ENCODE measurements at places on chromosomes 11 and 22.

DNA sequence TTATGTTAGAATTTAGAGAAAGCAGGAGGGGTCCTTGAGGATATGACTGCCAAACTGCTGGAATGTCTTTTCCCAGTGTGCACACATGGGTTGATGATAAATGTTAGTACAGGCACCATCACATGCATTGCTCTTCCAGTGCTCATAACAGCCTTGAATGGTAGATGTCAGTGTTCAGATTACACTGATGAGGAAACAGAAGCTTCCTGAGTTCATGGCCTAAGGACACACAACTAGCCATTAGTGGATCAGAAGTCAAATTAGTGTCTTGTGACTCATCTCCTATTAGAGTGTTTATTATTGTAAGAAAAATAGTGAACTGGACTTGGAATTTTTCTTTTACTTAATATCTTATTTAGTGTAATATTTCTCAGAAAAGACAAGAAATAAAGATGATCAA is 241.5 kb downstream of the DDX10 start:
- peak; percentile 80 for DNase-seq

DNA sequence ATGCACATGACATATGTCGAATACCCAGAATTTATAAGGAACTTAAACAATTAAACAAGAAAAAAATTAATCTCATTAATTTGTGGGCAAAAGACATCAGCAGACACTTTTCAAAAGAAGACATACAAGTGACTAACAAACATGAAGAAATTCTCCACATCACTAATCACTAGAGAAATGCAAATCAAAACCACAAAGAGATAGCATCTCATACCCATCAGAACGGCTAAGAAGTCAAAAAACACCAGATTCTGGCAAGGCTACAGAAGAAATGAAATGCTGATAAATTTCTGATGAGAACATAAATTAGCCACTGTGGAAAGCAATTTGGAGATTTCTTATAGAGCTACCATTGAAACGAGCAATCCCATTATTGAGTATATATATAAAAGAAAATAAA is 210.6 kb upstream of the LUZP2 start:
- no peak for DNase-seq

- no peak for DNase-seq
Measured at GRCh38 chr11:96412761-96413381, 23.1 kb downstream of the JRKL start.

- no peak for DNase-seq
Measured at GRCh38 chr11:73270855-73271477, 1.2 kb upstream of the P2RY6 start.

- no peak for DNase-seq
Measured at GRCh38 chr22:49115197-49115596, 712.5 kb downstream of the BRD1 start.

- peak; percentile 51 for DNase-seq
Measured at GRCh38 chr11:123197711-123198110, 2.7 kb upstream of the CLMP start.

DNA sequence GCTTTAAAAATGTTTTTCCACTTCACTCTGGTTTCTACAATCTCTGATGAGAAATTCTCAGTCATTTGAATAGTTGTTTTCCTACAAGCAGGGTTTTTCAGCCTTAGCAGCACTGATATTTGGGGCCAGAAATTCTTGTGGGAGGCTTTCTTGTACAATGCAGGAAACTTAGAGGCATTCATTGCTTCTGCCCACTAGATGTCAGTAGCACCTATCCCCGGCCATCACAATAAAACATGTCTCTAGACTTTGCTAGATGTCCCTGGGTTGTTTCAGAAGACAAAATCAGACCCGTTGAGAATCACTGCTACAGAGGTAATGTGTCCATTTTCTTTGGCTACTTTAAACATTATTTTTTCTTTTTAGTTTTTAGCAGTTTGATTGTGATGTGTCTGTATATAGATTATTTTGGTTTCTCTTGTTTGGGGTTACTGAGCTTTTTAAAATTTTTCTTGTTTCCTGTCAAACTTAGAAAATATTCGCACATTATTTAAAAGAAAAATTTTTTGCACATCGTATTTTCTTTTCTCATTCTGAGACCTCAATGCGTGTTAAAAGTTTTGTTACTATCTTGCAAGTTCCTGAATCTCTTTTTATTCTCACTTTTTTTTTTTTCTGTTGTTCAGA is 60.8 kb upstream of the CCDC179 start:
- DNase-seq, result peak; percentile 64

DNA sequence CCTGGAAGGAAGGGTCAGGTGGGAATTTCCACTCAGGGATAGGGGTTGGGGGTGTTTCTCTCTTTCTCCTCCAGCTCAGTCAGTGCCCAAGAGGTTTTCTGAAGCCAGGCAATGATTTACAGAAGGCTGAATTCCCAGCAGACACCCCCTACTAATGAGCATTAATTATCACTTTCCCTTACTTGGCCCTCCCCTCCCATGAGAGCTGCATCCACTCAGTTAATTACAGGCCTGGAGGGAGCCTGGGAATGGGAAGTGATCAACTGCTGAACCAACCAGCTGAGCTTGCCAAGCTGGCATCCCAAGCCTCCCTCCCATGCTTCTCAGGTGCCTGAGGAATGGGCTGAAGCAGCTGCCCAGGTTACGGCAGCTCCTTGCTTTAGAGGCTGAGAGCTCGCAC is 992 bp downstream of the LGALS12 start:
- no peak for DNase-seq

DNA sequence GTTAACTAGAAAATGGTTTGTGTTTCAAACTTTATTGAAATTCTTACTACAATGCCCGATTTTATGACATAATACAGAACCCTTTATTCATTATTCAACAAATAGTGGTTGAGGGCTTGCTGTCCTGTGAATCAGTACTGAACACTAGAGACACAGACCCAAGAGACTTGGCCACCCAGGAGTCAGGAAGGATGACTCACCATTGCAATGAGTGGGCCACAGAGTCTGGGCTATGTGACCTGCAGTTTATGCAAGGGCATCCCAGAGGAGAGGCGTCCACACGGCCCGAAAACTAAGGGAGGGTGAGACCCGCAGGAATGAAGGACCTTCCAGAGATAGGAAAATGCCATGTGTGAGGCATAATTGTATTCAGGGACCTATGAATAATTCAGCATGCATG is 143.8 kb upstream of the DDI1 start:
- DNase-seq, result peak; percentile 94

DNA sequence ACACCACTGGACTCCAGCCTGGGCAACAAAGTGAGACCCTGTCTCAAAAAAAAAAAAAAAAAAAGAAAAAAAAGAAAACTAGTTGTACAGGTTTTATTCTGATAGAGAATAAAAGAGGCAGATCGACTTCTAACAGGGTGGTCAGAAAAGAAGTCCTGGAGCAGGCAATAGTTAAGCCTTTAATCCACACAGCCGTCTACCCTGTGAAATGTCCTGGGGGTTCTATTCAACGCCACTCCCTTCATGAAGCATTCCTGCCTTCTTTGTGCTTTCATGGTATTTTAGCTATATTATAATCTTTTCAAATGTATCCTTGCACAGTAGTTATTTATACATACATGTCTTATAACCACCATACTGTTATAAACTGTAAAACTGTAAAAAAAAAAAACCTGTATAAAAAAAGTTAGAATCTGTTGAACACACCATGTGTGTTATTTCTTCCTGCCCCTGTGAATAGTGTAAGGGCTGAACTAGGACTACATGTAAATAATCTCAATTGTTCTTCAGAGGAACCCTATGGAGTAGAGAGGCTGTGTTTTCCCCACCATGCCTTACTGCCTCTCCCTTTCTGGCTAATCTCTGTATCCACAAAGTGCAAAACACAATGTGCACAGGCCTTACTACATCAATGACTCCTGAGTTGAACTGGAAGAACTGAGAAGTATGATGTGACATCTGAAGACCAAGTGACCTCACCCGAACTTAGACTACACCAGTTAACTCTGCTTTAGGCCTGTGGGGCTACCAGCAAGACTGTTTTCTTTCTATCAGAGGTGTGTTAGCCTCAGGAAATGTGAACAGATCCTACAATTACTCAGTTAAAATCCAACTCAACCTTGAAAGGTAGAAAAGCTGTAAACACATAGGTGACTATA is 25.3 kb downstream of the PRCP start:
- DNase-seq, result no peak

DNA sequence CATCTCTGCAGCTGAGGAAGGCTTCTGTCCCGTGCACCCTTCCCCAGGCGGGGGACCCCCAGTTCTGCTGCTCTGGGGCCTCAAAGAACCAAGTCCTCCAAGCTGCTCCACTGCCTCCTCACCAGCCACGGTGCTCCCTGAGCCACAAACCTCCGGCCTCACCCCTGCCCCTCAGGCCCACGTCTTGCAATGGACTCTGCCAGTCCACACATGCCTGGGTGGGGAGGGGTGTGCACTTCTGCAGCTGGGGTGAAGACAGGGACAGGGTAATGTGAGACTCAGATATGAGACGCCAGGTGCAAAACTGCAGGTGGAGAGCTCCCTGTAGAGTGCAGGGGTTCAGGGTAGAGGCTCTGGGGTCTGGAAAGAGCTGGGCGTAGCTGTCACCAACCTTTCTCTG is 3.2 kb upstream of the PTDSS2 start:
- DNase-seq, result no peak

DNA sequence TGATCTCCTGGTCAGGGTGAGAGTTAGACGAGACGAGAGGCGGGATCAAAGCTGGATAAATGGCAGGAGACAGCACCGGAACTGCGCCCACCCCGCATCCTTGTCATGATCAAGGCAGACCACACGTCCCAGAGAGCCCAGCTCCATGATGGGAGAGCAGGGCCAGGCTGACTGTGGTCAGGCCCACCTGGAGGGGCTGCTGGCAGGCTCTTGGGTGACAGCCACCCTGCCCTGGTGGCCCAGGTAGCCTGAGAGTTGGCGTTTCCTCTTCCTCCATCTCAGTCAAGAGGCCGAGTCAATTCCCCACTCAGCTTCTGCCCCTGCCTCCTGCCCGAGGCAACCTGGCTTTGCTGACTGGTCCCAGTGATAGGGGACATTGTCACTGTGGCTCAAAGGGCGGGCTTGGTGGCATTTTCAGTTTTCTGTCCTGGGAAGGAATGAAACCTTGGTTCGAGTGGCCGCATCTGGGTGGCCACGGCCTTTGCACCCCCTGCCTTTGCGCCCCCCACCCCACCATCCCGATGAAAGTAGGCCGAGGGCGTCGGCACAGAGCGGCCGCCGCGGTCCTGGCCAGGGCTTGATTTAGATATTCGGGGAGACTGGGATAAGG is 60.8 kb upstream of the PPARA start:
- no peak for DNase-seq

GRCh38 chr11:47449541-47449940 is 605 bp upstream of the RAPSN start:
- DNase-seq, result no peak

GRCh38 chr11:82701847-82702520 is 31.7 kb downstream of the FAM181B start:
- DNase-seq, result peak; percentile 36

GRCh38 chr11:44008088-44008501 is 39.7 kb upstream of the ACCSL start:
- DNase-seq, result peak; percentile 64

GRCh38 chr11:78022397-78023396 is at the start of gene KCTD14:
KCTD14 (minus strand) TSS chr11:78023276; CDS start chr11:78023249, 27 bp downstream.
- DNase-seq, result no peak

- peak; percentile 98 for DNase-seq
Measured at GRCh38 chr11:65150509-65151299, 16.4 kb upstream of the SYVN1 start.

DNA sequence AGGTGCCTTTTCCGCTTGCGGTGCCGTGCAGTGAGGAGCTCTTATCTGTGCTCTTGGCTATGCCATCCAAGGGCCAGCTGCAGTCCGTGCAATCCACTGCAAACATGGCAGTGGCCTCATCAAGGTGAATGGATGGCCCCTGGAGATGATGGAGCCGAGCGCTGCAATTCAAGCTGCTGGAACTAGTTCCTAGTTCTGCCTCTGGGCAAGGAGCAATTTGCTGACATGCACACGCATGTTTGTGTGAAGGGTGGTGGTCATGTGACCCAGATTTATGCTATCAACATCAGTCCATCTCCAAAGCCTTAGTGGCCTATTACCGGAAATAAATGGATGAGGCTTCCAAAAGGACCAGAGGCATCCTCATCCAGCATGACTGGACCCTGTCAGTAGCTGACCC is 3.1 kb upstream of the EHD1 start:
- no peak for DNase-seq

- no peak for DNase-seq
Measured at GRCh38 chr11:3201112-3201581, 17.5 kb downstream of the MRGPRG start.

- DNase-seq, result no peak
Measured at GRCh38 chr11:134261626-134262488, 8.5 kb downstream of the ACAD8 start.

GRCh38 chr11:12196308-12196707 is 85.9 kb downstream of the MICAL2 start:
- no peak for DNase-seq

GRCh38 chr11:119696378-119697222 is 32.4 kb downstream of the NECTIN1 start:
- DNase-seq, result no peak

GRCh38 chr11:2775083-2775625 is 75.4 kb upstream of the KCNQ1OT1 start:
- DNase-seq, result no peak

GRCh38 chr22:17578136-17578754 is 14.9 kb downstream of the SLC25A18 start:
- peak; percentile 57 for DNase-seq

DNA sequence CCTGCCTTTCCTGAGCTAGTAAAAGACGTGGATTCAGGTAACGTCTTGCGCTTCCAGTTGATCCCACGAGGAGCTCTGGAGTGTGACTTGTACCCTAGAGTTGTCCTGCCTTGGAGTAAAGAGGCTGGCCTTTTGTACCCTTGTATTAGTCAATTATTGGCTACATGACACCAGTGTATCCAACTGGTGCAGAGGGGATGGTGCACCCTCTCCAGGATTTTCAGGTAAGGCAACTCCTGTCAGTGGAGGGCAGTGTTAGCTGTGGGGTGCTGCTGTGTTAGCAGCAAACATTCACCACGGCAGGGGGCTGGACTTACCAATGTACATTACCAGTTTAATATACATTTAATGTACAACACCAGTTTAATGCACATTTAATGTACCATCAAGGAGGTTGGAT is 233.5 kb downstream of the MIAT start:
- DNase-seq, result no peak

GRCh38 chr22:33579448-33580093 is 340.7 kb downstream of the LARGE1 start:
- peak; percentile 50 for DNase-seq

DNA sequence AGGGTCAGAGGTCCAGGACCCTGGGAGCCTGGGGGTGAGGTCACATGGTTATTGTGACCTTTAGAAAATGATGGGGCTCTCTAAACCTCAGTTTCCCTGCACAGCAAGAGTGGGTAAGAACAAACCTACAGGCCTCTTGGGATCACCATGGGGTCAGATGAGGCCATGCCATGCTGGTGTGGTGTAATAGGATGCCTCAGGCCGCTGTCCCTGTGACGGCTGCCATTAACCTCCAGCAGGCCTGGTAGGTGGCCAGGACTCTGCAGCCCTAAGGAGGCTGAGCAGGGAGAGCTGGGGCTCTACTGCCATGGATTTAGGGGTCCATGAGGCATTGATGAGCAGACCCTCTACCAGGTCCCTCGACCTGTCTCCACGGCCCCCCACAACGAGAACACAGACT is 265.5 kb downstream of the CTTN start:
- no peak for DNase-seq

Data from fibroblast of skin of back (primary cell).